ENCODE measurements at places on chromosomes 1 and 21.

- DNase-seq, result no peak
Measured at GRCh38 chr1:192887426-192887825, 78.6 kb downstream of the RGS2 start.

- DNase-seq, result no peak
Measured at GRCh38 chr1:115473986-115474565, 136.0 kb upstream of the NGF start.

- DNase-seq, result no peak
Measured at GRCh38 chr1:150192012-150192411, 42.3 kb downstream of the PLEKHO1 start.

GRCh38 chr1:6658359-6659060, 33.8 kb downstream of the THAP3 start:
- DNase-seq, result no peak

Data from NCI-H2081 treated with DMSO at 0.1 percent for 48 hours (cell line).